ENCODE measurements at places on chromosomes 12 and 14.

- DNase-seq, result peak; percentile 47
These were observed 89.7 kb downstream of the TMCC3 start for GRCh38 chr12:94560431-94561221.

- DNase-seq, result no peak
These were observed 163.4 kb upstream of the DDHD1 start for GRCh38 chr14:53316504-53316903.

DNA sequence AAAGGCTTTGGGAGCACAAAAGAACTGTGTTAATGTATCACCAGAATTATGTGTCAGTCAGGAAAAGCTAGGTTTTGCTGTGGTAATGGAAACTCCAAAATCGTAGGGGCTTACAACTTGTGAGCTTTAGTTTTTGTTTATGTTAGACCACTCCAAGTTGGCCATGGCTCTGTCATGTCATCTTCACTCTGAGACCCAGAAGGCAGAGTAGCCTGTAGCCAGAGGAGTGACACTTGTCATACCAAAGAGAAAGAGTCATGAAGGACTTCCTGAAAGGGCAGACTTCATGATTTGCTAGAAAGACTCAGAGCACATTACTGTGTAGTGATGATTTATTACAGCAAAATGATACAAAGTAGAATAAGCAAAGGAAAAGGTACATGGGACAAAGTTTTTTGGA, 133.6 kb upstream of the SSTR1 start:
- no peak for DNase-seq

DNA sequence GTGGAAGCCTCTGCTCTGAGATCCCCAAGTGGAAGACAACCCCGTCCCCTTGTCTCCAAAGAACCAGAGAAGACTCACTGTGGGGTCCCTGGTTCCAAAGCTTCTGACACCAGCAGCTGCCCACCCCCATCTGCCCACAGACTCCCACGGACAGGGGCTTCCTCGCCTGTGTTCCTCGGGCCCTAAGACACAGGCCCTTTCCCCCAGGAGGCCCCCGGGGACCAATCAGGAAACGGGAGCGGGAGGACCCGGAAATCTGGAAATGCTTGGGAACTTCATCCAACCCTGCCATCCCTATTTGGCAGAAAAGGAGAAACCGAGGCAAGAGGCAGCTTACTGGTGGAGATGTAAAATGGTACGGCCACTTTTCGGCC, 113.1 kb downstream of the NCOR2 start:
- DNase-seq, result no peak

- no peak for DNase-seq
These were observed 68.6 kb upstream of the MAX start for GRCh38 chr14:65170768-65171507.

GRCh38 chr12:95037906-95038305, 34.4 kb upstream of the NDUFA12 start:
- no peak for DNase-seq

DNA sequence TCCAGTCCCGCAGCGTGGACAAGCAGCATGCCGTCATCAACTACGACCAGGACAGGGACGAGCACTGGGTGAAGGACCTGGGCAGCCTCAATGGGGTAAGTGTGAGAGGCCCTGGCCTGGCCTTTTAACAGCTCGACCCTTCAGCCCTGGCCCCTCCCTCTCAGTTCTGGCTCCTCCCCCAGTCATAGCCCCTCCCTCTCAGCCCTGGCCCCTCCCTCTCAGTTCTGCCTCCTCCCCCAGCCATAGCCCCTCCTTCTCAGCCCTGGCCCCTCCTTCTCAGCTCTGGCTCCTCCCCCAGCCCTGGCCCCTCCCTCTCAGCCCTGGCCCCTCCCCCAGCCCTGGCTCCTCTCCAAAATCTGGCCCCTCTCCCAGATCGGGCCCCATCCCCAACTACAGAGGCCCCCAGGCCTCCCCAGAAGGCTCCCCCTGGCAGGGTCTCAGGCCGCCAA, 11.2 kb downstream of the CEP170B start:
- no peak for DNase-seq

DNA sequence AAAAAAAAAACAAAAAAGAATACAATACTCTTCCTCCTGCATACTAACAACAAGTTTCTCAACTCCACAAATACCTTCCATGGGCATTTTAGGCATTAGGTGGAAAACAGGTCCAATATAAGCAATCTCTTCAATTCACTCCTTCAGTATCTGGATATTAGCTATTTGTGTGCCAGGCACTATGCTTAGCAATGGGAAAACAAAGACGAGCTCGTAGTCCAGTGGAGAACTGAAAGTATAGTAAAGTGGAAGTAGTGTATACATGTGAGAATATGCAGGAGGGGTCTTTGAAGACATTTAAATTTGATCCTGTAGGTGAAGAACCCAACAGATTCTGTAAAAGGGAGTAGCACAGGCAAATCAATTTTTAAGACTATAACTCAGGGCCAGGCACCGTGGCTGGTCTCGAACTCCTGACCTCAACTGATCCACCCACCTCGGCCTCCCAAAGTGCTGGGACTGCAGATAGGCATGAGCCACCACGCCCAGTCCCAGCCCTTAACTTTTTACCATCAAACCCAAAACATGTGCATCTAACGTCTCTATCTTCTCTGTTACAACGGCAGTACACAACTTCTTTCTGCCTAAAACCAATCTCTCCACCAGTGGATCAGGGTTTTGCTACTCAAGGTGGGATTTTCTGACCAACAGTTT, 10.6 kb downstream of the HECTD1 start:
- DNase-seq, result no peak

- DNase-seq, result no peak
These were observed 156.5 kb upstream of the EEA1 start for GRCh38 chr12:93085383-93086287.

DNA sequence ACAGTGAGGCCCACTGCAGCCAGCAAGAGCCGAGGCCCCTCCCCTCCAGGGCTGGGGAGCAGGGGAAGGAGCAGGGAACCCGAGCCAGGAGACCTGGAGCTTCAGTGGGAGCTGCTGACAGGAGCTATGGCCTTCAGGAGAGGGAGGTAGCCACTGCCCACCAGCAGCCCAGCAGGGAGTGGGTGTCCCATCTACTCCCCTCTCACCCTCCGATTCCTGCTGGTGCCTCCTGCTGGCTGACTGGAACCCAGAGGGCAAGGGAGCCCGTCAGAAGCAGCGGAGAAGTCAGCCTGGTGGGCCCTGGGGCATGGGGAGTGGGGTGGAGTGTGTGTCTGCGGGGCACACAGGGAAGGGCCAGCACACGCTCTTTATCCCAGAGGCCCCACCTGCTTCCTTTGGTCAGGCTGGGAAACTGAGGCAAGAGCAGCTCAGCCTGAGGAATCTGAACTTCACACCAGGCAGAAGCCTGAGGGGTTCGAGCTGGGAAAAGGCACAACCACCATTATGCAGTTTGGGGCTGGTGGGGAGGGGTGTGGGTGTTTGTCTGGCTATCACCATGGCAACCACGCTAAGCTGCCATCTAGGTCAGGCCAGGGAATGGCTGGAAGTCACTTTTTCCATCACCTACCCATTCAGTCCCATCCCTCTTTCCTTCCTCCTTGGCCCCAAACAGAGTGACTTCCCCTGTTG, 36.8 kb upstream of the PLEKHG6 start:
- DNase-seq, result no peak

- DNase-seq, result no peak
These were observed 509.6 kb upstream of the USP15 start for GRCh38 chr12:61750604-61751003.

DNA sequence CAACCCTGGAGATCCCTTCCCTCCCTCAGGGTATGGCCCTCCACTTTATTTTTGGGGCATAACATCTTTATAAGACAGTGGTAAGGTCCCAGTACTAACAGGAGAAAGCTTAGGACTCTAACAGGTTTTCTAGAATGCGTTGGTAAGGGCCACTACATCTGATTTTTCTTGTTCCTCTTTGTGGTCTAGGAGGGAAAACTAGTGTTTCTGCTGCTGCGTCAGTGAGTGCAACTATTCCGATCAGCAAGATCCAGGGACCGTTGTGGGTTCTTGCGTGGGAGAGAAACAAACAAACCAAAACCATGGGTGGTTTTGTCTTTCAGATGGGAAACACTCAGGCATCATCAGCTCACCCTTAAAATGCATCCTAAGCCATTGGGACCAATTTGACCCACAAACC, 123.6 kb upstream of the SLC16A7 start:
- no peak for DNase-seq

DNA sequence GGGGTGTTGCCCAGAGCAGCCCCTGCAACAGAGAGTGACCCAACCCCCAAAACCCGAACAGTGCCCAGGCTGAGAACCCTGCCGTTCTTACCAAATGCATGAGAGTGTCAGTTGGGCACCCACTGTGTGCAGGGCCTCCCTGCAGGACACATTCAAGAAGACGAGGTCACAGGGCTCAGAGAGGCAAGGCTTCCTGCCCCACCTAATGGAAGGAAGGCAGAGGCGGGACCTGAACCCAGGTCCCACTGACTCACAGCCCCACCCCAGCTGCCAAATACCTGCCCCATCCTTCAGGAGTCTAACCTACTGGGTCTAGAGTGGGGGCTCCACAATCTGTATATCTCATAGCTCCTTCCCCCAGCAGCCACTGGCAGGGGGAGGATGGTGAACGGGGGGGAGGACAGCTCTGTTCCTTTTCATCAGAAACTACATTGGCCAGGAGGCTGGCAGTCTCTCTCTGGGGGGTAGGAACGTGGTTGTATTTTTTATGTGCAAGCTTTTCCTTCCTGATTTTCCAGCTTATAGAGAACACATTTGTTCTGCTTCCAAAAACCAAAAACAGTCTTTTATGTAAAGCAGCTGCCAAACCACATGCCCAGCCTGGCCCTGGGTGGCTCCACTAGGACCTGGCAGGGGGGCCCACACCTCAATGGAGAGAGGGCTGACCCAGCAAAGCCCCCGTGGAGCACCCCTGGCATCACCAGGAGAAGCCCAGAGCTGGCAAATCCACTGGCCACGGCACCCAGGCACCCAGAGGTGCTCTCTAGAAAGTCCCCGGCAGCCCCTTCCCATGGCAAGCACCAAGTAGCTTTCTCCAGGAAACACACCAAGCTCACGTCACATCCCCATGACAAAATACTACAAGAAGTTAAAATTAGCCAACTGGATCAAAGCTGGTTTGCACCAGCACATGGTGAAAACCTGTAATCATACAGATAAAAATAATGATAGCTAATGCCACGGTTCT, 17.0 kb downstream of the NCOR2 start:
- DNase-seq, result no peak

- DNase-seq, result no peak
These were observed 166.1 kb downstream of the FOXA1 start for GRCh38 chr14:37428954-37429353.

DNA sequence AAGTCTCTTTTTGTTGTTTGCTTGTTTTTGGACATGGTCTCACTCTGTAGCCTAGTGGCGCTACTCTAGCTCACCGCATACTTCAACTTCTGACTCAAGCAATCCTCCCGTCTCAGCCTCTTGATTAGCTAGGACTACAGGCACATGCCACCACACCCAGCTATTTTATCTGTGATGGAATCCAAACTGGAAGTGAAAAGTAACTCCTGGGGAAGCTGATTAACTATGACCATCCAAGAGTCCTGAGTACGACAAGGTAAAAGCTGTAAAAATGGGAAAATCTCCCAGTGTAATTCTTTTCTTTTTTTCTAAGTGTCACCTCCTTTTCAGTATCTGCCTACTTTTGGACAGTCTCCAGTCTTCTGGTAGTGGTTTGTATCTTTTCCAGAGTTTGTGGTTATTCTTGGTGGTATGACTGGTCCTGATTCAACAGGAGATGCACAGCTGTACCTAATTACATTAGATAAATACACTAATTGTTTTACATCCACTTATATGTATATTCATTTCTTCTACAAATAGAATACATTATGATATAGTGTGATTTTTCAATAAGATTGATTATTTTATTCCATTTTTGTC, 97.8 kb downstream of the SLC6A15 start:
- no peak for DNase-seq

- DNase-seq, result no peak
These were observed 369 bp downstream of the DEPDC4 start for GRCh38 chr12:100266585-100266834.

GRCh38 chr12:52285851-52286530, 5.3 kb downstream of the KRT81 start:
- DNase-seq, result no peak

- no peak for DNase-seq
These were observed 1.7 kb downstream of the SLC2A3 start for GRCh38 chr12:7934091-7934888.

- no peak for DNase-seq
These were observed 53.1 kb downstream of the ZFYVE26 start for GRCh38 chr14:67763158-67763822.

- no peak for DNase-seq
These were observed 85.6 kb downstream of the LMO3 start for GRCh38 chr12:16520328-16520727.

GRCh38 chr14:24915403-24915921, 134.5 kb downstream of the STXBP6 start:
- no peak for DNase-seq

DNA sequence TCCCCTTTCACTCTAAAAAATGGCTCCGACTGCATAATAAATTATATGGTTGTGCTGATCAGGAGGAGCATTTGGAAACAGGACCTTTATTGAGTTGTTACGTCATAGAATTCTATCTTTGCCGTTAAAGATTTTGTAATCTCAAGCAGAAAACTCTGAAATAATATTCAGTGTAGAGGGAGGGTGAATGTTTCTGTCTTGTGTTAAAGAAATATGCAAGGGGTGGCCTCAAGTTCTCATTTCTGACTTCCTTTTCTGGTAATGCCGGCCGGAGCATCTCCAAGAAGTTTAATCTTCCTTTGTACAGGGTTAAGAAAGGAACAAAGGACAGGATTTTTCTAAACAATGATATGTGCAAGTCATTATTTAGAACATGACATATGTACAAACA, 165.1 kb downstream of the SLC38A4 start:
- no peak for DNase-seq

GRCh38 chr12:56007564-56008559, 10.8 kb downstream of the SUOX start:
- no peak for DNase-seq

DNA sequence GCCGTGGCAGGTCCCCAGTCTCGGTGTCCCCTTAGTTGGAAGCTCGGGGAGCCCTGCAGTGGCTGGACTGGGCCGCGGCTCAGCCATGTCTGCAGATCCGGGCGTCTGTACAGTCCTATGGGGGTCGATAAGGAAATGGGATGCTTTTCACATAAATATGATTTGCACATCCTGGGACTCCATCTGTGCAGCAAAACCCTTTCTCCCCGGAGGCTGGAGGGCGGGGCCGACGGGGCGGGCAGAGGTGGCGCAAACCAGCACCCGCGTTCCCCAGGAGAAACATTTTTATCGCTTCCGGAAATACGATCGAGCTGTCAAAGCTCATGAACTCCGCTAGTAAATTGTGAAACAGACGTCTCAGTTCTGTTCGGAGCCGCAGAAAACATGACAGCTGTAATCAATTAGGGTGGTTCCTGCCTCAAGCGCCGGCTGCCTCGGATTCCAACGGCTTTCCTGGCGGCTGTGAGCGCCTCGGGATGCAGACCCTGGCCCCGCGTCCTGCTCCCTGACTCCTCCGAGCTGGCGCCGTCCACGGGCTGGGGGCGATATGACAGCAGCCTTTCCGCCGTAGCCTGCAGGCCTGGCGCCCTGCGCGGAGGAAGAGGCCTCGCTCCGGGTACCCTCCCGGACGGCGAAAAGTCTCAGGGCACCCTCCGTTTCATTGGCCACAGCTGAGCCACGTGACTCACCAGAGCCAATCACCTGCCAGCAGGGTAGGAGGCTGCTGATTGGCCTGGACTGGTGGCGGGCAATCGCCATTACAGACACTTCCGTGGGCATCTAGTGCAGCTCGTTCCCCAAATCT, 23.0 kb downstream of the DIO3 start:
- no peak for DNase-seq

GRCh38 chr14:34956931-34957330, 25.9 kb upstream of the SRP54 start:
- no peak for DNase-seq

Data from iPS DF 19.7 (cell line).